CD4-positive, alpha-beta T cell (primary cell): ENCODE measurements at places on chromosomes 3 and 15.

DNA sequence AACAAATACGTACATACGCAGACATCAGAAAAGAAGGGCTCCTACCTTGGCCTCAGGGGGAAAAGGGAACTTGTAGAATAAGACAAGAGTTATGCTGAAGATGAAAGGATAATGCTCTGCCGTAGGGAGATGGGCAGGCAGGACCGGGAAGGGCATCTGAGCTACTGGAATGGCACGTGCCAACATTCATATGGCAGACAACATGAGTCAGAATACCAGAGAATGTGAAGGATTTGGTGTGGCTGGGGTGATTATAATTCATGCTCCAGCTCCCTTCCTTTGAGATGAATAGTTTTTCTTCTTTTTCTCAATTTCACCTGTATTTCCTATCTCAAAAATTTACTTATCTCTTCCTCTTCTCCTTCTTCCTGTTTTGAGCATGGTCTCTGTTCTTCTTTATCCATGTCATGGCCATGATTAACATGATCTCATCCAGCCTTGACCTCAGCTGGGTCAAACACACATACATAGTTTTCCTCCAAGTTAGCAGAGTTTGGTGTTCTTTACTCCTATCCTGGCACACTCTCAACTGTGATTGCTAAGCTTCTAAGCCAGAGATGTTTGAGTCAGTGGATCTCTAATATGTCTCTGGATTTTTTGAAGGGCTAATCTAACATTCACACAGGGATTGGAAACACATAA, 507.0 kb downstream of the FOXP1 start:
- H3K27me3 ChIP-seq: no peaks in the 10 kb centered on the region
- H3K36me3 ChIP-seq: peaks cover 13% of the 10 kb centered on the region
- no peak overlapping the region for H3K4me3 ChIP-seq
- H3K27ac ChIP-seq: no peak overlapping the region
- no peak for DNase-seq
- peaks cover 47% of the 10 kb centered on the region for H3K4me1 ChIP-seq

DNA sequence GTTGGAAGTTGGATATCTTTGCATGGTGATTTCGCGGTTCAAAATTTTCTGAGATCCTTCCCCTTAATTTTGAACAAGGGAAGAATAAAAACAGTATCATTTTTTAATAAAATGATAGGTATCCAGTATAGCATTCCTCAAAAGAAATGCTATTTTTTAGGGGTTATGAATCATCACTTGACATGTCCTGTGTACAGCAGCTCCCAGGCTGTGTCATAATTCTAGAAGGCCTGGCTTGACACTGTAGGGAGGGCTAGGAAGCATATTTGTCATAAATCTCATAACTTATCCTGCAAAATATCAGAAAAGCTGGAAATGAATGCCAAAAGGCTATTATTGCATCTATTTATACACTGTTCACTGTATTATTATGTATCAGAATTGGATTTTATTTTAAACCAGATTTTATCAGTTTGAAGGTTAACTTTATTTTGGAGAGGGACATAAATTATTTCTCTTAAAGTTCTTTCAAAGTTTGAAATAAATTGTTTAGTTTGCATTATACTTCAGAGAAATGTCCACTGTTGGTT, 539.1 kb upstream of the ROBO2 start:
- no peaks in the 10 kb centered on the region for H3K4me1 ChIP-seq
- no peaks in the 10 kb centered on the region for H3K27me3 ChIP-seq
- H3K36me3 ChIP-seq: no peaks in the 10 kb centered on the region
- H3K27ac ChIP-seq: no peak overlapping the region
- H3K4me3 ChIP-seq: no peak overlapping the region

- no peaks in the 10 kb centered on the region for H3K36me3 ChIP-seq
- H3K4me3 ChIP-seq: no peak overlapping the region
- no peak overlapping the region for H3K27ac ChIP-seq
These were observed 2.3 kb upstream of the CFAP92 start for GRCh38 chr3:128996200-128996599.

GRCh38 chr15:55475842-55476241, 32.2 kb downstream of the DNAAF4 start:
- no peaks in the 10 kb centered on the region for H3K27me3 ChIP-seq
- no peak for DNase-seq
- no peaks in the 10 kb centered on the region for H3K4me1 ChIP-seq
- no peak overlapping the region for H3K27ac ChIP-seq
- no peak overlapping the region for H3K4me3 ChIP-seq
- H3K36me3 ChIP-seq: no peaks in the 10 kb centered on the region

- no peak for DNase-seq
- H3K27ac ChIP-seq: no peak overlapping the region
- no peak overlapping the region for H3K4me3 ChIP-seq
- no peaks in the 10 kb centered on the region for H3K36me3 ChIP-seq
These were observed 276.1 kb downstream of the NR2F2 start for GRCh38 chr15:96606617-96607016.

GRCh38 chr15:55742498-55742926, 440 bp downstream of the PRTG start:
- DNase-seq: no peak
- no peaks in the 10 kb centered on the region for H3K36me3 ChIP-seq
- H3K27ac ChIP-seq: no peak overlapping the region
- H3K4me1 ChIP-seq: peaks cover 16% of the 10 kb centered on the region
- peak overlapping the region; percentile 14 for H3K4me3 ChIP-seq

DNA sequence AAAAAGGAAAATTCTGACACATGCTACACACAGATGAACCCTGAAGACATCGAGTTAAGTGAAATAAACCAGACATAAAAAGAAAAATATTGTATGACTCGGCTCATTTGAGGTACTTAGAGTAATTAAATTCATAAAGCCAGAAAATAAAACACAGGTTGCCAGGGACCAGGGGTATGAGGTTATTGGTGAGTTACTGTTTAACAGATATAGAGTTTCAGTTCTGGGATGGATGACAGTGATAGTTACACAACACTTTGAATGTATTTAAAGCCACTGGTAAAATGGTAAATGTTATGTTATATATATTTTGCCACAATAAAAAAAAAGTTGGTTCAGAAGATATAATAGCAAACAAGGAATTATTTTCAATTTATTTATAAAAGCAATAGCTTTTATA, 436.1 kb upstream of the WNT5A start:
- H3K4me1 ChIP-seq: no peaks in the 10 kb centered on the region
- no peak for DNase-seq
- H3K27me3 ChIP-seq: no peaks in the 10 kb centered on the region
- no peak overlapping the region for H3K4me3 ChIP-seq
- H3K36me3 ChIP-seq: no peaks in the 10 kb centered on the region
- no peak overlapping the region for H3K27ac ChIP-seq

GRCh38 chr15:99426431-99427105, 139.2 kb upstream of the MEF2A start:
- H3K4me3 ChIP-seq: no peak overlapping the region
- H3K36me3 ChIP-seq: no peaks in the 10 kb centered on the region
- DNase-seq: no peak
- H3K27me3 ChIP-seq: no peaks in the 10 kb centered on the region

- H3K4me1 ChIP-seq: no peaks in the 10 kb centered on the region
- no peak overlapping the region for H3K27ac ChIP-seq
- no peak for DNase-seq
- H3K36me3 ChIP-seq: no peaks in the 10 kb centered on the region
These were observed 15.6 kb upstream of the KY start for GRCh38 chr3:134666466-134666865.

GRCh38 chr3:160400030-160400701, 716 bp downstream of the SMC4 start:
- no peaks in the 10 kb centered on the region for H3K36me3 ChIP-seq
- peak overlapping the region; percentile 84 for H3K27ac ChIP-seq
- peak; percentile 21 for DNase-seq

DNA sequence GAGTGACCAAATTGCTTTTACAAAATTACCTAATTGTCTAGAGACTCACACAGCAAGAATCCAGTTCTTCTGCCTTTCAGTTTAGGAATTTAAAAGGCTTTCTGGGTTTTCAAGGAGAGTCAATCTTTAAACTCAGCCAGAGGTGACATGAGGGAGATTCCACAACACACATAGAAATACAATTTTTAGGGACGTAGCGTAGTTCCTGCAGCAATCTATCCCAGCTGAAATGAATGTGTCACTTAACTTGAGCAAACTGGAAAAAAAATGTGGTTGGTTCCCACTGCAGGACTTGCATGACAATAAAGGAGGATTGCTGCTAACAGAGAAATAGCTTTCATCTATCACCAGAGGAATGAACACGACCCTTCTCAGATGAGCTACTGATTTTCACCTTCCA, 269.7 kb downstream of the OTOL1 start:
- no peak for DNase-seq
- no peaks in the 10 kb centered on the region for H3K36me3 ChIP-seq
- H3K4me1 ChIP-seq: no peaks in the 10 kb centered on the region
- H3K27me3 ChIP-seq: no peaks in the 10 kb centered on the region
- H3K4me3 ChIP-seq: no peak overlapping the region

- no peaks in the 10 kb centered on the region for H3K4me1 ChIP-seq
- H3K27me3 ChIP-seq: no peaks in the 10 kb centered on the region
- DNase-seq: no peak
- no peak overlapping the region for H3K4me3 ChIP-seq
These were observed 193.7 kb downstream of the TCF12 start for GRCh38 chr15:57112178-57112577.

GRCh38 chr3:43126536-43126935, 20.7 kb upstream of the POMGNT2 start:
- H3K27me3 ChIP-seq: no peaks in the 10 kb centered on the region
- H3K4me3 ChIP-seq: no peak overlapping the region
- no peaks in the 10 kb centered on the region for H3K4me1 ChIP-seq
- H3K36me3 ChIP-seq: no peaks in the 10 kb centered on the region

DNA sequence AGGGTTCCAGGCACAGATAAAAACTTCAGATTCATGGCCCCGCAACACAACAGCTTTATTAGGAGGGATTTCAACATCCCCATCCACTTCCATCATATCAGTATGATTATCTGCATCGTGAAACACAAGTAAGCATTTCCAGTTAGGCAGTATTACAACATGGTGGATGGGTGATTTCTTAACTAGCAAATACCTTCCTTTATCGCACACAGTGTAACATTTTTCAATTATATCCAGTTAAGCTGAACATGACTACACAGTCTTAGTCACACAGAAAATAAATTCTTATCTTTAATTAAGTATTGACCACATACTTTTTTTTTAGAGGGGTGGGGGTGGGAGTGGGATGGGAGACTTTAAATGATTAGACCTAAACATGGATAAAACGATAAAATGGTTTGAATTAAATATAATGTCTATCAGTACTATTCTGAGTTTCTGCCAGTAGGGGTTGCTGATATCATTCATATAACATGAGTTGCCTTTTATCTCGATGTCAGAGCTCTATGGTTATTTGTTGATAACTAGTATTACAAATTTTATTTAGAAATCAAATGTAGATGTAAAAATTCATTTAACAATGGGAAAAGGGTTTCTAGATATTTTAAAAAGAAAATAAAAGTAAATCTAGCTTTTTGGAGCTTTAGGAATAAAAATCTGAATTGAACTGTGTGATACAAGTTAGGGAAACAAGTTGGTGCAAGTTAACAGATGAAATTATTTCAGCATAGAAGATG, 146.6 kb downstream of the TBL1XR1 start:
- H3K27ac ChIP-seq: no peak overlapping the region
- peak; percentile 75 for DNase-seq
- no peaks in the 10 kb centered on the region for H3K4me1 ChIP-seq
- no peak overlapping the region for H3K4me3 ChIP-seq

DNA sequence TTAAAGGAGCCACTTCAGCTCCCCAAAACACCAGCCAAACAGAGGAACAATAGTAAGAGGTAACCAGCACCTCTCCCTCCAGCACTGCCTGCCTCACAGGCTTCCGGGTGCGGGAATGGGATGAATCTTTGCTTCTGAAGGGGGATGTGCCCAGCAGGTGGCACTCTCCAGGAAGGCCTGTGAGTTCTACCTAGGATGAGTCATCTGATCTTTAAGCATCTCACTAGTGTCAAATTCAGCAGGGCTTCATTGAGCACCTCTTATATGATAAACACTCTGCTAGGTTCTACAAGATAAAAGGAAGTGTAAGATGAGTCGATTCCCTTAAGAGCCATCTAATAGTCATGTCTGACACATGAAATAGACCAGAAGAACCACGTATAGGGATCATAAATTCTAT, 237.4 kb upstream of the UMPS start:
- no peak overlapping the region for H3K27ac ChIP-seq
- H3K27me3 ChIP-seq: peaks cover 6% of the 10 kb centered on the region
- no peak for DNase-seq
- H3K4me1 ChIP-seq: peaks cover 6% of the 10 kb centered on the region
- no peaks in the 10 kb centered on the region for H3K36me3 ChIP-seq

GRCh38 chr15:100966997-100967396, 47.8 kb downstream of the LRRK1 start:
- no peaks in the 10 kb centered on the region for H3K4me1 ChIP-seq
- no peak overlapping the region for H3K4me3 ChIP-seq
- no peaks in the 10 kb centered on the region for H3K36me3 ChIP-seq
- H3K27ac ChIP-seq: no peak overlapping the region
- peaks cover 31% of the 10 kb centered on the region for H3K27me3 ChIP-seq
- DNase-seq: no peak

DNA sequence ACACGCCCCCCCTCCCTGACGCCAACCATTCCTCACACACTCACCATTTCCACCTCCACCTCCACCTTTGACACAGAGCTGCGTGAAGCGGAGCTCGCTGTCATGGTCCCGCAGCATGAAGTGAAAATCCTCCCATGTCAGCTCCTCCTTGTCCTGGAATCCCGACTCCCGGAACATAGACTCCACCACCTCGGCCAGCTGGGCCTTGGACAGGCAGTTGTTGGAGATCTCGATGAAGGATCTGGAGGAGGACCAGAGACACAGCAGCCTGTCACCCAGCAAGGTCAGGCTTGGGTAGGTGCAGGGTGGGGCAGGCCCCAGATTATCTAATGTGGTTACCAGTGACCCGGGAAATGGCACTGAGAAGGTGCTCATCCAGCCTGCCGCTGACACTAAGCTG, 12.2 kb downstream of the DUOX2 start:
- no peaks in the 10 kb centered on the region for H3K4me1 ChIP-seq
- DNase-seq: no peak
- no peaks in the 10 kb centered on the region for H3K27me3 ChIP-seq
- no peaks in the 10 kb centered on the region for H3K36me3 ChIP-seq

DNA sequence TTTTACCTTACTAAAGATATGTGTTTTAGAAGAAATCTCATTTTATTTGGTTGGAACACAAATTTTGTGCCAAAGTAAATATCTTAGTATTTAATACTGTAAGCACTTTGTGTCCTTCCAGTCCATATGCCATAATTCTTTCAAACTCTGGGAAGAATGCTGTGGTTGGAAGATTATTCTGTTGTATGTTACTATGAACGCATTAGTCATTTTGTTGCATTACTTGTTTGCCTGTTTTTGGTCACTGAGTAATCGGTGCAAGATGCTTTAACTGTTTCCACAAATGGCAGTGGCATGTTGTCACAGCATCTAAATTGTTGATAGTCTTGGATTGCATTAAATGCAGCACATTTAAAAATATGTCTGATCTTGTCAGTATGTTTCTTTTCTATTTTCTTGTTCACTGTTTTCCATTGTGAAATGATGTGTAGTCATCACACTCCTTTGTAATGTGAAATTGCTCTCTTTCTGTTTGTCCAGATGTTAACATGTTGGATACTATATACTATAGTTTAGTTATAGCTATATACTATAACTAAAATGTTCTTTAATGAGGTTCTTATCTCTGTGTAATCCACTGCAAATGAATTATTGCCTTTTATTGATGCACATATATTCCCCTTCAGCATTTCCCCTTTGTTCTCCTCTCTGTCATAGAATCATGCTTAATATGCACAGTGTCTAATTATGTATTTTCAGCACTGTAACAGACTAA, 89.9 kb upstream of the FLNB start:
- H3K36me3 ChIP-seq: peaks cover 40% of the 10 kb centered on the region
- no peaks in the 10 kb centered on the region for H3K4me1 ChIP-seq
- no peaks in the 10 kb centered on the region for H3K27me3 ChIP-seq
- no peak overlapping the region for H3K27ac ChIP-seq
- no peak overlapping the region for H3K4me3 ChIP-seq
- DNase-seq: no peak
